CD4-positive, alpha-beta T cell treated with Interleukin-1 beta for 1 hour (primary cell): ENCODE measurements at places on chromosomes 5 and 9.
A peak's percentile ranks its signal among the peaks of the same experiment; 100 is the strongest.

GRCh38 chr5:51286046-51286445 is 97.2 kb upstream of the ISL1 start:
- DNase-seq, result no peak

- no peak for DNase-seq
Observed at GRCh38 chr5:65815161-65815560, 93.2 kb downstream of the NLN start.

- DNase-seq, result no peak
Observed at GRCh38 chr5:134107779-134108178, 6.7 kb upstream of the TCF7 start.

DNA sequence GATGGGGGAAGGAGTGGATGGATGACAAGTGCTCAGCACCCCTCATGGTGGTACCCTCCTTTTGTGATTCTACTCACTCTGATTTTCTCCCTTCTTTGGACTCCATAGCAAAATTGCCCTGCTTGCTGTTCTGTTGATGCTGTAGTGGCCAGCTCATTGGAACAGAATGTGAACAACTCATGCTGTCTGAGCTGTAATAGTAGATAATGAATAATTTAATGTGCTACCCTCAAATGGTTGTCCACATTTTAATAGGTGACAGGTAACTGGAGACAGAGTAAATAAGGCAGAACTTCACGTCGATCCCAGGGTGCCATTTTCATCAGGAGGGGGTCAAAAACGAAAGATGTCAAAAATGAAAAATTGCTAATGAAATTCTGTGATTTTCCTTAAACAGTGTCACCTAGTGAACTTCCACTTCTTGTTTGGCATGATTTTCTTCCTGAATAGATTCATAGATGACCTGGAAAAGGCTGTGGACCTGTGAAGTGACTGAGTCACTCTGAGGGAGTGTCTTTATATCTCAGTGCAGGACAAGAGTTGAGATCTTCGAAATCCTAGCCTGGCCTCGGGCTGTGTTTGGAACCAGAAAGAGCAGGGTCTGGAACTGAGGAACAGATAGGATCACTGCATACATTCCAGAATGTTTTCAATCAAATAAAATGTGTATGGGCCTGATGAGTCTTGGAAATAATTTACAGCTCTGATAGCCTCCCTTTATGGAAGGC is 270.2 kb downstream of the PSAT1 start:
- no peak for DNase-seq

DNA sequence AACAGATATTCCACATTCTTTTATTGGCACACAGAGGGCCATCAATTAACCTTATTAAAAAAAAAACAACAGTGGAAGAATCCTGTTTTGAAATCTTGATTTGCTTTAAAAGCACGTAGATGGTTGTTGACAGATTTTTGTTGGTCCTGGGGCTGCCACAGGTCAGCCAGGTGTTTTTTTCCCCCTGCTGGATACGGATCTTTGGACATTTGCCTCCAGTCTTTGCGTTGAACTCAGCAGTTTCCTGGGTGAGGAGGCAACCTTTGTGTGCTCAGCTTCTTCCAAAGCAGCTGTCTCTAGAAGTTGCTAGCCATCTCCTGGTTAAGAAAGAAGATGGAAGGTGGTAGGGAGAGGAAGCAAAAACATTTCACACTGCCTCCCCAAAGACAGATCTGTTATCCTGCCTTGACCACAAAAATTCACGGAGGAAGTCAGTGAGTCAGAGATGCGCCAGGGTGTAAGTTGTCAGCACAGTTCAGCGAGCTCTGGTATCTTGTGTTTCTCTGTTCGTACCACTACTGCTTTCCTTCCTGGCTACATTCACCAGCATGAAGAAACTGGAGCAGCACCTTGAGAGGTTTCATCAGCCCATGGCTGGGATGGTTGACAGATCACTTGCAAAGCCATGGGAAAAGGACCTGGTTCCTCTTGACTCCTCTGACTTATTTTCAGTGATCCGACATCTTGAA is 207.3 kb downstream of the ARHGAP26 start:
- DNase-seq, result peak; percentile 75

DNA sequence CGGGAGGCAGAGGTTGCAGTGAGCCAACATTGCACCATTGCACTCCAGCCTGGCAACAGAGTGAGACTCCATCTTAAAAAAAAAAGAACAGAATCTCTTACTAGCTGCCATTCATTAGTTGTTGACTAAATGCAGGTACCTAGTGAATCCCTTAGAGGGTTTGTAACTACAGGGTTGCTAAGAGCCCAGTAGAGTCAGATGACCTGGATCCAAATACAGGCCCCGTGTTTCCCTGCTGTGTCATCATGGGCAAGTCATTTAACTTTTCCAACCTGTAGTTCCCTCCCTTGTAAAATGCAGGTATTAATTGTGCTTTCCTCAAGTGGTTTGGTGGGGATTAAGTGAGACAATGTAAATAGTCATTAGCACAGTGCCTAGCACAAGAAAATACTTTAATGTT is 32.8 kb downstream of the PLAC8L1 start:
- no peak for DNase-seq

- DNase-seq, result no peak
Observed at GRCh38 chr9:86734771-86735170, 212.5 kb downstream of the GAS1 start.

DNA sequence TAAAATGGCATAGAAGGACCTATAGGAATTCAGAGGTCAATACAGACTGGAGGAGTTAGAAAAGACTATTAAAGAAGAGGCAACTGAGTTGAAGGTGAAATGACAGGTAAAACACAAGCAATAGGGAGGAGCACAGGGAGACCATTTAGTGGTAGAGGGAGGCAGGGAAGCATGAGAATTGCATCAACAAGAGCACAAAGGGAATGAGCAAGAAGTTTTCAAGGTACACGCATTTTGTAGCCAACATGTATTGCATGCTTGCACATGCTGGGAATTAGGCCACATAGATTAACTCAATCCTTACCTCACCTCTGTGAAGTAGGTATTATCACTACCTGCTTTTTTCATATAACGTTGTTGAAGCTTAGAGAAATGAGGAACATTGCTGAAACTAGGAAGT is 42.3 kb downstream of the PLPP1 start:
- no peak for DNase-seq

- no peak for DNase-seq
Observed at GRCh38 chr5:35484241-35484640, 133.4 kb upstream of the SPEF2 start.

DNA sequence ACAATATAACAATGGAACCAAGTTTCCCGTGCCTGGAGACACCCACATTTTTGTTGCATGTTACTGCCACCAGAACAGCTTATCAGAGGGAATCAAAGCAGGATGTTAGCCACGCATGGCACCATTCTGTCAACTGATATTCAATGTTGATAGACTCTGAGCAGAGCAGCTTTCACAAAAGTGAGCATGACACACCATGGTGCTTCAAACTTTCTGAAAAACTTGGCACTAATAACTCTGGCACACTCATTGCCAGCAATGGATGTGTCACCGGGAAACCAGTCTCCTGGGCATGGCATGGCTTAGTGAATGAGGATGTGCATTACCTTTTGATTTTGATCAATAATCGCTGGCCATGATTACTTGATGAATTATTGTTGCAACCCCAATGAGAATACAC is 19.7 kb downstream of the NIPSNAP3B start:
- no peak for DNase-seq

DNA sequence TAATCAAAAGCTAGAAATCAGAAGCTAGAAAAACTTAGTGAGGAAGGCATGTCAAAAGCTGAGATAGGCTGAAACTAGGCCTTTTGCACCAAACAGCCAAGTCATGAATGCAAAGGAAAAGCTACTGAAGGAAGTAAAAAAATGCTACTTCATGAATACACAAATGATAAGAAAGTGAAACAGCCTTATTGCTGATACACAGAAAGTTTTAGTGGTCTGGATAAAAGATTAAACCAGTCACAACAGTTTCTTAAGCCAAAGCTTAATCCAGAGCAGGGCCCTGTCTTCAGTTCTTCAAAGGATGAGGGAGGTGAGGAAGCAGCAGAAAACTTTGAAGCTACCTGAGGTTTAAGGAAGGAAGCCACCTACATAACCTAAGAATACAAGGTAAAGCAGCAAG is 102.5 kb upstream of the SH3GL2 start:
- no peak for DNase-seq

GRCh38 chr5:155983954-155984353 is 343.0 kb upstream of the SGCD start:
- DNase-seq, result no peak

- no peak for DNase-seq
Observed at GRCh38 chr9:117359910-117360309, 54.9 kb downstream of the ASTN2 start.

DNA sequence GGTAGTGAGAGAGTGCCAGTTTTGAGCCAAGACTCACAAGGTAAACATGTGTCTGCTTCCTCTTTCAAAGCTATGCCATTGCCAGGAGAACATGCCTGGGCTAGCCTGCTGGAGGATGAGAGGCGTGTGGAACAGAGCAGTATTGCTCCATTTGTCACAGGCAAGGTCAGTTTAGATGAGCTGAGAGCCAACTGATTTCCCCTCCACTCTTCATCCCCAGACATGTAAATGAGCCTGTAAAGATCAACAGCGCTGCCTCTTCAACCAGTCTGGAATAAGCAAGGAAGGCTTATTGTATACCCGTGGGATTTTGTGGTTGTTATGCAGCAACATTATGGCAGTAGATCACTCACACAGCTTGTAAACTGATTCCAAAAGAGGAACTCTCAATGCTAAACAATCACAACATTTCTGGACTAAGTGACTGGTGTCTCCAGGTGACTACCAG is 8.2 kb upstream of the GDNF start:
- no peak for DNase-seq

DNA sequence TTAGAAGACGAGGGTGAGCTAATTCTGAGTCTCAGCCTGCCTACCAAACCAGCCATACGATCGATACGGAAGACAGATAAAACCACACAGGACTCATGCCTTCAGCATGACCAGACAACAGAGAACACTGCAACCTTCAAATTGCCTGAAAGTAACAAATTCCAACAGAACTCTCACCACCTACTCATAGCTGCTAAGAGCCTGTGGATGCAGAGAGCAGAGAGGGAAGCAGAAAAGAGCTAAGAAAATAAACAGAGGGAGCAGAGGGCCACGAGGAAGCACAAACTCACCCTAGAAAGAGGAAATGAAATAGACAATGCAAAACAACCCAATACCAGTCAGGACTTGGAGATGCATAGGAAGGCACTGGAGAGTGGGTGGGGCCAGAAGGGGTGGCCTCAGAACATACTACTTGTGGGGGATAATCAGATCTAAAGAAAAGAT is 86.7 kb upstream of the TAS2R1 start:
- DNase-seq, result no peak

DNA sequence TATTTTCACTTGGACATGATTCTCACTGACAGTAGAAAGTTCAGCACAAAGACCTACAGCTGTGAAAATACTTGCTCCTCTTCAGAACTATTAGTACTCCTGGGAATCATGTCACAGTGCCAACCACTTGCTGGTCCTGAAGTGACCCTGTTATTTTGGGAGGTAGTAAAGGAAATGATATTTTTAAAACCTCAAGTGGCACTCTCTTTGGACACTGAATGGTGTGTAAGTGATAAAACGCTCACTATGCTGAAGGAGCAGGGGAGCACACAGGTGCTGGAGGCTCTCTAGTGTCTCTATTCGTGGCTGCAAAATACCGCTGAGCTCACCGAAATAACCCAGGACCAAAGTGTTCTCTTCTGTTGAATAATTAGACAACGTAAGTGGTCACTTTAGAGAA is 76.9 kb upstream of the SPATA31D4 start:
- no peak for DNase-seq

DNA sequence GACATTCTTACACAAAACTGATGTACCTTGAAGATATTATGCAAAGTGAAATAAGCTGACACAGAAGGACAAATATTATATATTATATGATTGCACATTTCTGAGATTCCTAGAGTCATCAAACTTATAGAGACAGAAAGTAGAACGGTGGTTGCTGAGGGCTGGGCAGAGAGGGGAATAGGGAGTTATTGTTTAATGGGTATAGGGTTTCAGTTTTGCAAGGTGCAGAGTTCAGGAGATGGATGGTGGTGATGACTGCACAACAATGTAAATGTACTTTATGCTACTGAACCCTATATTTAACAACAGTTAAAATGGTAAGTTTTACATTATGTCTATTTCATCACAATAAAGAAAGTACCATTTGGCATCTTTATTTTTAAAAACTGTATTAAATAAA is 315.8 kb upstream of the POU5F2 start:
- no peak for DNase-seq

DNA sequence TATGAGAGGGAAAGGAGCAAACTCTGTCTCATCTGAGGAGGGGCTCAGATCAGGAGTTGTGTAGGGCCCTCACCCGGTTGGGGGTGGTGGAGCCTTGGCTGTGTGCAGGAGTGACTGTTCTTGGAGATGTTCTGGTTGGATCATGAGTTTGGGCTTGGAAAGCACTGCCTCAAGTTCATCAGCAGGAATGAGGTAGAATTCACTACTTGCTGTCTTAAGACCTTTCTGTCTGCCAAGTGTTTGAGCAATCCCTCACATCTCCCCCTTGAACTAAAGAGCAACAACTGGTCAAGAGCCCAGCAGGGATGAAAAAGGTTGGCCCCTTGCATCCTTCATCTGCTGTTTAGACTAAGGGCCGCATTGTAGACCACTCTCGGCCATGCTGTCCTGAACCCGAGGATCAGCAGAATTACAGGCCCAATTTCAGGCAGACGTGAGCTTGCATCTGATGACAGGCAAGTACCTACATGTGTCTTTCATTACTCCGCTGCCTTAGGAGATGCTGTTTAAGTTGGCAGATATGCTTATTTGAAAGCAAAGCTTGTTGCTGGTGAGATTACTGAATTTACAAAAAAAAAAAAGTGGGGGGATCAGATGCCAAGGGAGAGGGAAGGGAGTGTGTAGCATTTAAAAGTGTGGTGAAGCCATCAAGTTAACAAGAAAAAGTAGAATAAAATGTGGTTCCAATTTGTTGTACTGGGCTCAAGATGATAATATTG is 36.4 kb downstream of the PIK3R1 start:
- DNase-seq, result no peak

- peak; percentile 24 for DNase-seq
Observed at GRCh38 chr9:74379718-74380117, 117.4 kb upstream of the RORB start.

DNA sequence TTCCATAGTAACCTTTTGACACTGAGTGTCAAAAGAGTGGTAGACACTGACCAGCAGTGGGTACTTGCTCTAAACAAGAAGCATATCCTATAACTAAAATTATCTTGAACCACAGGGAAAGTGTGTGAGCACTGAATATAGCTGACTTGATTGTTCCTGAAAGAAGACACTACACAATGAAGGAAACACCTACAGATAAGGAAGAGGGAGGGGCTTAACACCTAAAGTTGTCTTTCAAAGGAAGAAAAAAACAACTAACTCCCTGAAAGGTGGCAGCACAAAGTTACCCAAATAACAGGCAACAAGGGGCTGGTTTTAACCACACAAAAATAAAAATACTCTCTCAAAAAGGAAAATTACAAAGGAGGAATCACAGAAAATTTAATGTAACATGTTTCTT is 6.6 kb downstream of the ELAVL2 start:
- DNase-seq, result no peak

GRCh38 chr9:114308361-114308950 is 14.4 kb upstream of the ORM1 start:
- DNase-seq, result no peak

DNA sequence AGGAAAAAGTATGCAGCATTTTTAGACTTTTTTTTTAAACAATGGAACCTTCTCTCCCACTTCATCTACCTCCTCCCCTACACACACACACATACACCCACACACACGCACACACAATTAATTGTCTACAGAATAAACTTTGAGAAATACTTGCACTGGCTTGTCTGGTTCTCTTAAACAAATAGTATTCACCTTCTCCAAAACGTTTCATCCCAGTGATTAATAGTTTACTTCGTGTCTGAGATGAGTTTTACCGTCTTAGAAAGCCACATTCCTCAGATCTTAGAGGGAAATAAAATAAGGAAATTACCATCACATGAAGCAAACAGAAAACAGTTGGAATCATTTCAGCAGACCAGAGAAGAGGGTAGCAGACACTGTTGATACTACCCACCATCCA is 570.6 kb upstream of the CLINT1 start:
- no peak for DNase-seq
